Endothelial cell of umbilical vein (primary cell): ENCODE measurements at places on chromosomes 13 and 19. TPM values are rescaled to one million over a fixed set of nuclear protein-coding genes. Genes with fewer than 3 reads are reported as not detected.
A peak's percentile ranks its signal among the peaks of the same experiment; 100 is the strongest.

DNA sequence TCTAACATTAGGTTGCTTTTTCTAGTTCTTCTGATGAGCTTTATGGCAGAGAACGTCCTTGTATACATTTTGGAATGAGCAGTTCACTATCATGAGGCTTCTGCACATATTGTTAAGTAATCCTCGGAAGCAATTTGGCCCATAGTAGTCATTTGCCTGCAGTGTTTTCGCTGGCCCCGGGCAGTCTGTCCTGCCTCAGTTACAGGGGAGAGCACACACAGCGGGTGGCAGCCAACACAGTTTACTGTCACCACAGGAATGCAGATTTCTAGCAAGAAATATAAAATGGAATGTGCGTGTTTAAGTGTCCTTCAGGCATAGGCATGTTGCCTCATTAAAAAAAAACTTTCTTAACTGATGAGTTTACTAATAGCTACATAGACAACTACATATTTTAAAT is 71.5 kb upstream of the GJB6 start:
- DNase-seq, result no peak

DNA sequence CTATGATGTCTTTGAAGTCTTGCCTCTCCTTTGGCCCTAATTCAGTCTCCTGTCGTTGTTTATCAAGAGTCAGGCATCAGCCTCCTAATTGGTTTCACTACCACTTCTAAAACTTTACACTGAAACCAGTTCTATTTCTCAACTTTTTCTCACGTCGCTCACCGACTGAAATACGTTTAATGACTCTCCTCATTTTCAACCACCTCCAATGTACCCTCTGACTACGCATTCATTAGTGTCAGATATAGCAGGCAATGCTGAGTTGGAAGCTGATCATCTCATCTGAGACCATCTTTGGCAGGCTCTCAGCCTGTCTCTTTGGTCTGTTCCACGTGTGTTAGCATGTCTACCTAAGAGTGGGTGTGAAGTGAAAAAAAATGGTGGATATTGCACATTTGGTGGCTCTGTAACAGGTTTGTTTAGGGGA is 128.1 kb downstream of the KL start:
- DNase-seq, result no peak

DNA sequence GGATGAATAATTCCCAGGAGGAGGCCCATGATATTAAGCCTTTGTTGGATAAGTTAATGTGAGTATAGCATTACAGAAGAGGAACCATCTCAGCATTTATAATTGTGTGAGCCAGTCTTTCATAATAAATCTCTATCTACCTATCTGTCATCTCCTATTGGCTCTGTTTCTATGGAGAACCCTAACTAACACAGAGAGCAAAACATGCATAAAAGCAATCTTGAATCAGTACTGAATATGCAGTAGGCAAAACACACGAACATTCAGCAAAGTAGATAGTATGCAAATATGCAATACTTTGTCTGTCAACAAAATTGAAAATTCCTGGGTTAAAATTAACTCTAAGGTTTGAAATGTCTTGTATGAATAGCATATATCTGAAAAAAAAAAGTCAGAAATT is 966.3 kb downstream of the DIAPH3 start:
- no peak for DNase-seq

The C5AR2 gene
- total RNA-seq, result not detected in 2 replicates

- no peak for DNase-seq
Measured at GRCh38 chr13:113557013-113557412, 27.5 kb upstream of the TFDP1 start.

The ZNF284 gene
- 2.4 and 2.7 TPM in 2 replicates for total RNA-seq

The SYCN gene
- total RNA-seq, result not detected in 2 replicates

DNA sequence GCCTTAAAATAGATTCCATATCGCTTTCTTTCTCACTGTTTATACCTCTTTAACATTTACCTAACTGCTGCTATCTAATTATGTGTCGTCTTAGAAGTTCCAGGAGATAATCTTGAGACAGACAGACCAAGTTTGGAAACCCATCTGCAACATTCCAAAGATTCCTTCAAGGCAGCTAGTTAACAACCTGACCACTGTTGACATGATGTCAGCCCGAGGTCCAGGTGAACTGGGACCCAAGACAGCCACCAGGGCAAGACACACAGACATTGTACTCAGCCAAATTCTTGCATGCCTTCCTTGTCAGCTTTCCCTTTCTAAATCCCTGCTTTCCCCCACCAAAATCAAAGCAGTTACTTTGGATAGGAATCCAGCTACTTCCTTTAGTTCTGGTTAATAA is 1476.5 kb upstream of the PRR20A start:
- no peak for DNase-seq

The NAPSA gene
- 0.48 TPM in 1 of 2 replicates, not detected in the other for total RNA-seq

DNA sequence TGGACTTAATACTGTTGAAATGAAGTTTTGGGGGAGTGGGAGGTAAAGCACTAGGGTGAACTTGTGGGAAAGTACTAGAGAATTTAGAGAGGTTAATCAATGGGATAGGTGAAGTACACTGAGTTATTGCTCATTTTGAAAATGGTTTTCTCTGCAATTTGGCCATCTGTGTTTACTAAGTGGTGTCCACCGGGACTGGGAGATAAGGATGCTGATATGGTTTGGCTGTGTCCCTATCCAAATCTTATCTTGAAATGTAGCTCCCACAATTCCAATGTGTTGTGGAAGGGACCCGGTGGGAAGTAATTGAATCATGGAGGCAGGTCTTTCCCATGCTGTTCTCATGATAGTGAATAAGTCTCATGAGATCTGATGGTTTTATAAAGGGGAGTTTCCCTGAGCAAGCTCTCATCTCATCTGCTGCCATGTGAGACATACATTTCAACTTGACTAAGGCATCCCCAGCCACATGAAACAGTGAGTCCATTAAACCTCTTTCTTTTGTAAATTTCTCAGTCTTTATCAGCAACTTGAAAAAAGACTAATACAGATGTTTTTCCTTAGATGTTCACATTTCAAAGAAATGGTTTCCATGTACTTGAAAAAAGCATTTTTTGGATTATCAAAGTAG is 1569.4 kb upstream of the PRR20A start:
- no peak for DNase-seq

GRCh38 chr19:54133312-54133956 is 4.1 kb upstream of the CNOT3 start:
- DNase-seq, result peak; percentile 56

The MTRF1 gene
- total RNA-seq, result 13.3 and 16.3 TPM in 2 replicates

The FBN3 gene
- total RNA-seq, result not detected in 2 replicates

DNA sequence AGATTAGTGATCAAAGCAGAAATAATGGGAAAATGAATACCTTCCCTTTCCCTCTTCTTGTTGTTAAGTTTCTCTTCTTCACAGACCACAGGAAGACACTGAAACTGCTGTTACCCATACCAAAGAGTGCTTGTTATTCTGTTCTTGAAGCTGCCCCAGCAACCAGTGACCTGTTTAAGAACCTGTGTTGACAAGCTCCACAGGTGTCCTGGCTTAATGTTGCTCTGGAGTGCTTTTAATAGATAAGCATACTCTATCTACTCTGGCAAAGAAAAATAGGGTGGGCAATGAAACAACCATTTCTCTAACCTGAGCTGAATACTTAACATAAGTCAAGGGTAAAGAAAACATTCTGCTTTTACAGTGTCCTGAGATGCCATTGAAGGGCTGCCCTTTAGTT is 506.7 kb upstream of the GPC6 start:
- DNase-seq, result no peak

DNA sequence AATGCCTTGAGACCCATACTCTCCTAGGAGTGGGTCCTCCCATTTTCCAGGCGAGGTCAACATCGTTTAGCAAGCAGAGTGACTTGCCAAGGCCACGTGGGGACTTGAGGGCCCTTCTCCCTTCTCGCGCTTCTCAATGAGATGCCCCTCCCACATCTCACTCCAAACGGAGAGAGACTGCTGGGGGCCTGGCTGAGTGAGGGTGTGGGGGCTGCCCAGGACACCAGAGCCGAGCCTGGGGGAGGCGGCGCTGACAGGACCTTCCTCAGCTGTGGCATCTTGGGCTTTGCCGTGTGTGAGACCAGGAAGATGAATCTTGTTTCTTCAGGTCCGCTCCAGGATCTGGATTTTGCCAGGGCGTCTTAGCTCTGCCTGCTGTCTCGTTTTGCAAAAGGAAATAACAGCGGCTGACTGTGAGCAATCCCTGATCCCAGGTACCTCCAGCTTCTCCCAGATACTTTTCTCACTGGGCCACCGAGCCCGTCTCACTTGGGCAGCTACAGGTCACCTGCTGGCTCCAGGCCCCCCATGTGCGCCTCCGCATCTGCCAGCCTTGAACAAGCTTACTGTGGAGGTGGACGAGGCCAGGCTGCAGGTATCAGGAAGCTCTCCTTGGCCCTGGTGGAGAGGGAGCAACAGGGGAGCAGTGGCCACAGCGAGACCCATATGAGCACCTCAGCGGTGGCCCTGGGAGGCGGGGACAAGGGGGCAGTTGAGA is 6.0 kb downstream of the COX6B2 start:
- no peak for DNase-seq

GRCh38 chr13:82898586-82898985 is 983.7 kb downstream of the SLITRK1 start:
- no peak for DNase-seq

The TMIGD2 gene
- not detected in 2 replicates for total RNA-seq

DNA sequence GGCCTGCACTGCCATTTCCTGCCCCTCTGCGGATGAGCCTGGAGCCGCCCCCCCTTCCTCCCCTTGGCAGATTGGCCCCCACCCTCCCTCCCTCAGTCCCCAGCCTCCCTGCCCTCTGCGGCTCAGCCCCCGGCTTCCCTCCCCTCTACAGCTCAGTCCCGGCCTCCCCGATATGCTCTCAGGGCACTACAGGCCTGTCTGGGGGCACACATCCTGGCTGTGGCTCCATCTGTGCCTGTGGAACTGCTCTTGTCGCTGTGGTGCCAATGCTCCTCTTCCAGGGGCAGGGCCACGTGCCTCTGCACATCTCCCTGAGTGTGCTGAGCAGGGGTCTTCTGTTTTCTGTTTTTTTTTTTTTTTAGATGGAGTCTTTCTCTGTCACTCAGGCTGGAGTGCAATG is 39.0 kb downstream of the ADPRHL1 start:
- DNase-seq, result no peak

DNA sequence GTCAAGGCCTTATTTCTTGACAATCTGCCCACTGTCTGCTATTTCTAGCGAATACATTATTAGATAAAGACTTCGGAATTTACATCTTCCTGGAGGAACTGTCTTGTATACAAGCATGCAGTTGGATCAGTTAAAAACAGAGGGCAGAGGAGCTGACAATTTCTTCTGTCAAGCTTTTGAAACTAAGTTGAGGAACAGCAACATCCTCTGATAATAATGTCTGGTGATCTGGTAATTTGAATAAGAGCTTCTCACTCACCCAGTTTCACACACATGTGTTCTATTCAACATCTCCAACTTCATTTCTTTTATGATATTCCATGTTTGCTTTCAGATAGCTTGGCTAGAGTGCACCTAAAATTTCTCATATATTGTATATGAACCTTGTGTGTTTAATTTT is 50.2 kb downstream of the MTMR6 start:
- no peak for DNase-seq

The COG3 gene
- 27.0 and 28.7 TPM in 2 replicates for total RNA-seq

DNA sequence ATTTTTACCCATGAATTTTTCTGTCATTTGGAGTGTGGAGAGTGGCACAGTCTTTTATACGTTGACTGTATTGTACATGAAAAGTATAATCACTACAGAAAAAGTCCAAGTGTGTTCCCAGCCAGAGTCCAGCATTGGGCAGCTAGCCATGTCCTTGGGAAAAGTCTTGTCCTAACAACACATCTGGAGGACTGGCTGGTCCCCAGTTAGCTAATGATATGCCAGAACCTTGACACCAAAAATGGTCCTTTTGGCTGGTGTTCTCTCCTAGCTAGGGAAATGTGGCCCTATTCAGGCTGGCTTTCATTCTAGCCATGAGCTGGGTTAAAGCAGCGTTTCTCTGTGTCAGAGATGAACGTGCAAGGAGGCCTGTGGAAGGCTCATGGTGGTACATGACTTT is 98.9 kb downstream of the ESD start:
- DNase-seq, result no peak

The WDR83 gene
- total RNA-seq, result 10.9 and 11.8 TPM in 2 replicates

The SIGLECL1 gene
- not detected in 2 replicates for total RNA-seq

The CEBPA gene
- not detected in 2 replicates for total RNA-seq

DNA sequence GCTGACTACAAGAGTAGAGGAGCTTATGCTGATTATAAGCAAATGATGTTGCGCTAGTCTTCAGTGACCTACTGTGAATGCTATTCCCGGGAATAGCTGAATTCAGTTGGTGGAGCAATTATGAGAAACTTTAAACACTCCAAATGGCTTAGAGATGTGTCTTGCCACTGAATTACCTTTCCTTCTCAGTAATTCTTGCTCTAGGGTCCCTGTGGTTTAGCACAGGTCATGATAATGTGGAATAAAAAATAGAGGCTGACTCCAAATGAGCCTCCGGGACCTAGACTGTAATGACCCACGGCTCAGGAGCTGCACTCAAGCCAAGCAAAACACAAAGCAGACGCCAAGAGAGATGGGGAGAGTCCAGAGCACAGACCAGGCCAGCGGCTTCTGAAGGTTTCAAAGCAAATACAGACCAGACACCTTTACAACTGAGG is 124.7 kb downstream of the RGCC start:
- DNase-seq, result no peak
